ENCODE measurements at places on chromosomes 13 and 19.

DNA sequence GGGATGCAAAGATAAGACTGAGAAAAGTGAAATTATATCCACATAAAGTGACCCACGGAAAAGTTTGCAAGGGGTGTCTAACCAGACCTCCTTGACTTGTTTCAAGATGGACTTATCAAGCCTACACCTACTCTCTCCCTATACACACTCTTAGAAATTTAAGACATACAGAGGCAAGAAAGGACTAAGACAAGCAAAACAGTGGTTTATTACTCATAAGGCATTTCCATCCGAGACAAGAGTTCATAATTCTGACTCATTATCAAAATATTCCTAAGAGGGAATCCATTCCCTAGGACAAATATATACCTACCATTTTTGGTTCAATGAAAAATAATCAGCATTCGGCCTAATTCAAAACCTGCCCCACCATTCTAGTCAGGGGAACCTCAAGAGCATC is 232.6 kb upstream of the GPC6 start:
- DNase-seq, result no peak

DNA sequence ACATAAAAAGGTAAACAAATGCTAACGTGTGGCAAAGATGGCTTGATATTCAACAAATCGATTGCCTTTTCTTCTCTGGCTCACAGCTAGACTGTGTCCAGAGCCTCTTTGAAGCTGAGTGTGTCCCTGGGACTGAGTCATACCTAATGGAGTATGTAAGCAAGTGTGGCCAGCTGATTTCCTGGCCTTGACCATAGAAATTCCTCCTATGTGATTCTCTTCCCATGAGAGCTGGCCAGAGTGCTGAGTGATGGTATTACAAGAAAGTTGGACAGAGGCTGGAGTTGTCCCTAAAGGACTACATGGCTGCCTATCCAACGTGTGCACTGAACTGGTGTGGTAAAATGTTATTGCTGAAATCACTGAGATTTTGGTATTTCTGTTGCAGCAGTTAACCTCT is 320.1 kb upstream of the SLC10A2 start:
- DNase-seq, result no peak

DNA sequence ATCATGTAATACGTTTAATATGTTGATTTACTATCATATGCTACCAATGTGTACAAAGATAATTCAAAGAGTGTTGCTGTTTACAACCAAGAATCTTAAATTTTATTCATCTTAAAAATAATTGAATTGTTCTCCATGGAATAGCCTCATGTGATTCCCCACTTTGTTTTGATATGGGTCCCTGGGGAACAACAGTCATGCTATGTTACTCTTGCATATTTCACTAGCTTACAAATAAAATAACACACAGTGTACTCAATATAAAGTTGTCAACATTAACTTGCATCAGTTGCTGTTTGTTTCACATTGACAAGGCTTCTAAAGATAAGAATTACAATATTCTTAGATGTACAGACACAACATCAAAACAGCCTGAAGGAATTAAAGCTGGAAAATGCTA is 2.3 kb downstream of the ENOX1 start:
- no peak for DNase-seq

GRCh38 chr19:4988770-4989251 is 19.9 kb downstream of the KDM4B start:
- DNase-seq, result no peak

- no peak for DNase-seq
Measured at GRCh38 chr13:99565478-99566124, 64.3 kb downstream of the TM9SF2 start.

- no peak for DNase-seq
Measured at GRCh38 chr19:41928754-41929535, 696 bp upstream of the ERFL start.

GRCh38 chr19:14416817-14417231 is 2.3 kb downstream of the DDX39A start:
- DNase-seq, result no peak

GRCh38 chr19:58396691-58397532 is 1.5 kb downstream of the RNF225 start:
- no peak for DNase-seq

- DNase-seq, result no peak
Measured at GRCh38 chr19:37572203-37572602, 22.4 kb downstream of the ZNF571 start.

DNA sequence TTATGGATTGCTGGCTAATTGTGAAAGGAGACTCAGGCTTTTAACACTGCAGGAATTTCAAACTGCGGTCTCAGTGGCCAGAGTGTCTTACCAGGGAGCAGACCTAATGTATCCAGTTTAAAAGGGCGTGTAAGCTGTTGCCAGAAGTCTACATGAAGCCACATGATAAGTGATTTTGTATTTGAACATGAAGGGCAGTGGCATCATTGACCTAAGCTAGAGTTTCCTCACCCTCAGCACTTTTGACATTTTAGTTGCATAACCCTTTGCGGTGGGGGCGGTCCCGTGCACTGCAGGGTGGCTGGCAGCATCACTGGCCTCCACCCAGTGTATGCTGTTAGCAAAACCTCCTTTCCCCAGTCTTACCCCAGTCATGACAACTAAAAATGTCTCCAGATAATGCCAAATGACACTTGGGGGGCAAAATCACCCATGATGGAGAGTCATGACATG is 23.7 kb upstream of the GPR18 start:
- no peak for DNase-seq

DNA sequence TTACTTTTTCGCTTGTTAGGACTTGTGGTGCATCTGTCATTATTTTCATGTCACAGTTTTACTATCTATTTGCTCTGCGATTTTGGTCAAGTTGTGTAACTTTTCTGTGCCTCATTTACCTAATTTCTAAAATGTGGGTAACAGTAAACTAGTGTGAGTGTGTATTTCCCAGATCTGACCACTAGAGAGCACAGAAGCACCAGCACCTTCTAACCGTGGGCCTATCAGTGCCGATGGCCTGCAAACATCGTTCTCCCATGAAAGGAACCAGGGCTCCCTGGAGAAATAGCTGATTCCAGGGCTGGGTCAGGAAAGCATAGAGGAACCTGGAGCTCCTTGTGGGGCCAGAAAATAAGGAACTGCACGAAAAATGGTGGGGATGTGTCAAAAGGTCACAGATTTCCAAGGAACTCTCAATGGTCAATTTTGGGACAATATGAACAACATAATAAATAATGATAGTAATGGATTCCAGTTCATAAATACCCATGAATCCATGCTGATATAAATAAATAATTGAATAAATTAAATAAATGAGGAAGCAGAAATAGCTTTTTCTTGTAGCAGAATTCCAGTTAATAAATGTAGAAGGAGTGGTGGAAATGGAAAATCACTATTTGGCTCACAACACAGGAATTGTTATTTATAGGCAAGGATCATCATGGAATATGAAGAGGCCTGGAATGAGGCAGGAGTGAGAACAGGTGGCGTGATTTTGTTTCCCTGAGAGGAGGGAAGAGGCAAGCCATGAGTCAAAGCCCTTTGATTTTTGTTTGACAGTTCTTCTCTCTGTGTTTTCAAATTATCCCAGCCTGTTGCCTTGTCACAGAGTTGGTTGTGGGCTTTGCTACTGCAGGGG is 31.1 kb downstream of the CEACAM8 start:
- DNase-seq, result peak; percentile 4

DNA sequence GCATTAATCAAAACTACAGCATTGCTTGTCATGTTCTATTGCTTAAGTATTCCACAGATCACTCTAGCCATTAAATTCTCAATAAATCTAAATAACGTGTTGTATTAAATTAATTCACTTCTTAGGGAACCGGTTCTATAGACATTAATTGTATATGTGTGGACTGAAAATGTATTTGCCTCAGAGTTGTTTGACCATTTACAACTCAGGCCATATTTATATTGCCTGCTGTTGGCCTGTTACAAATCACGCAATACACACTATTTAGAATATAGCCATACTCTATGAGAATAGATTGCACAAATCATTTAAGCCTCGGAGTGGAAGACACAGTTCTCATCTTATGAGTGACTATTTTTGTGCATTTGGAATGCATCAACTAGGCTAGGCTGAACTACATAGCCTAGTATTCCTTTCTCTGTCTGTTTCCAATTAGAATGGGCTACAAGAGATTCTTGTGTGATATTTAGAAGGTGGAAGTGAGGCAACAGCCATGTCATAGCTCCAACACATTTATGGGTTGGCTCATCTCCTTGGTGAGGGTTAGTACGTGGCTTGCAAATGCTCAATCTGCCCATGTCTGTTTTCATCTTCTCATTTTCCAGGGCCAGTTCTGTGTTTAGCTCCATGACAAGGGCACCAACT is 1116.1 kb downstream of the PCDH9 start:
- DNase-seq, result no peak

- no peak for DNase-seq
Measured at GRCh38 chr13:49646688-49647087, 18.4 kb downstream of the ARL11 start.

DNA sequence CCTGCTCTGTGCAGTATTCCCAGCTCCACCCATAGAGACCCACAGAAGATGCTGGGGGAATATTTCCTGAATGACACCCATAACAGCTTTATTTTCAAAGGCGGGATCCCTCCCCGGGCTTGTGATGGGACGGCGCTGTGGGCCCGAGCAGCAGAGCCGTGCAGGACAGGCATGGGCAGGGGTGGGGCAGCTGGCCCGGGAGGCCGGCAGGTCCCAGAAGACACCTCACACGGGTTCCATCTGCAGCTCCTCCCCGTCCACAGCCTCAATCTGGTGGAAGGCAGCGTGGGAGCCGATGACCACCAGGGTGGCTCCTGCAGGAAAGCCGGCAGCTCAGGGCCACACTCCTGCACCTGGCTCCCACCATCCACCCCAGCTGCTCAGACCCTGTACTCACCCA is 2.5 kb downstream of the RABAC1 start:
- no peak for DNase-seq

DNA sequence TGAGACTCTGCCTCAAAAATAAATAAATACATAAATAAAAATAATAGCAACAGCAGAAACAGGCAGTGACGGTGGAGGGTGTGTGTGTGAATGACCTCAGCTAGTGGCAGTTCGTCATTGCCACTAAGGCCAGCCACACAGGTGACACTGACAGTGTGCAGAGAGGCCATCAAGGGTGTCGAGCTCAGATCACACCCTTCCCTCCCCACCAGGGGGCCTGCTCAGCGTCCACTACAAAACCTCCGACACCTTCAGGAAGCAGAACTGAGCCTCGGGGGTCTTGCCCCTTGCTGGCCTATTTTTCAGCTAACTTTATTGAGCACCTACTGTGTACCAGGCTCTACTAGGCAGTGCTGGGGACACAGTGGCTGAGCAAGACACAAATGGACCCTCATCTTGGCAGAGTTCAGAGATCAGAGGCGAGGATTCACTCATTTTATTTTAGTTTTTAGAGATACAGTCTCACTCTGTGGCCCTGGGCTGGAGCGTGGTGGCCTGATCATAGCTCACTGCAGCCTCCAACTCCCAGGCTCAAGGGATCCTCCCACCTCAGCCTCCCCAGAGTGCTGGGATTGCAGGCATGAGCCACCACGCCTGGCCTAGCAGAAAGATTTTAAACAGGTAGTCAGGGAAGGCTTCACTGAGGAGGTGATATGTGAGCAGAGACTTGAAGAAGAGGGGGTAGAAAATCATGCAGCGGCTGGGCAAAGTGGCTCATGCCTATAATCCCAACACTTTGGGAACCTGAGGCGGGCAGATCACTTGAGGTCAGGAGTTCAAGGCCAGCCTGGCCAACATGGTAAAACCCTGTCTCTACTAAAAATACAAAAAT is 30.3 kb upstream of the SEMA6B start:
- DNase-seq, result no peak

GRCh38 chr19:15330801-15331418 is 1.4 kb downstream of the BRD4 start:
- DNase-seq, result peak; percentile 77

GRCh38 chr19:10961073-10961860 is 437 bp downstream of the SMARCA4 start:
- no peak for DNase-seq

GRCh38 chr13:104057861-104058260 is 991.6 kb upstream of the SLC10A2 start:
- no peak for DNase-seq

DNA sequence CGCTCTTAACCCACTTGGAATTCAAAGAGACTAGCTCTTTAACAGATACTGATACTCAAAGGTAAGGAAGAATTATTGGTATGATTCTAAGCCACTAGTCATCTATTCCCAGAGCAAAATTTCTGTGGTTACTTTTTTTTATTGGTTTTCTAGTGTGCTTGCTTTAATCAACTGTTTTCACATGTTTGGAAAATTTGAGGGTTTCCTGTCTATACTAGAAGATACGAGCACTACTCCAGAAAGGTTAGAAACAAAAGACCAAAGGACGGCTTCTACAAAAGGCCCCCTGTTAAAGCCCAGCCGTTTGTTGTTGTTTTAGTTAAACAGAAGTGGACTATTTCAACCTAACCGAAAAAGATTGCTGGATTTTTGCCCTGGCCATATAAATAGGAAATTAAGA is 18.5 kb upstream of the LPAR6 start:
- no peak for DNase-seq

DNA sequence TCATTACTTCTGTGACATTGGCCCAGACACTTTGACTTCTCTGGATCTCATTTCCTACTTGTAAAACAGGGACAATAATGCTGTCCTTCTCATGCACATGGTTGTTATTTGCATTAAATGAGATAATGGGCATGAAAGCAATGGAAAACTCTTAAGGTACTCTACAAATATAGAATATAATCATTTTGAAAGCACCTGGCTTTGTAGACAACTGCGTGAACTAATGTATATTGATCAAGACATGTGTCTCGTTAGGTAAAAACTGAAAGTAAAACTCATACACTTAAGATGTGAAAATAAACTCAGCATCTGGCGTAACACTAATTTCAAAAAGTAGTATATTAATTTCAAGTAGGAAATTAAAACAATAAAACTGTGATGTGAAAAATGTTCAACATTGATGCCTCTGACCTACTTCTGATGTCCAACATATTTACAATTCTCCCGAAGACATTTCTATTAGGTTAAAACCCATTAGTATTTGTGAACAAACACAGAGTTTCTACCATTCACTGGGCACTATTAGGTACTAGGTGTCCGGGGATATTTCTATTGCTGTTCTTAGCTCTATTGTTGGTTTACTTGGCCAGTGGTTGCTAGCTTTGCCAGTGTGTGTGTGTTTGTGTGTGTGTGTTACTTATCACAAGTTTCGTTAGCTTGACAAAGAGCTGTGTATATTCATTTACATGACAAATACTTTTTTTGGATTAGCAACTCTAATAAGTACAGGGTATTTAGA is 220.5 kb downstream of the KCNRG start:
- DNase-seq, result no peak

DNA sequence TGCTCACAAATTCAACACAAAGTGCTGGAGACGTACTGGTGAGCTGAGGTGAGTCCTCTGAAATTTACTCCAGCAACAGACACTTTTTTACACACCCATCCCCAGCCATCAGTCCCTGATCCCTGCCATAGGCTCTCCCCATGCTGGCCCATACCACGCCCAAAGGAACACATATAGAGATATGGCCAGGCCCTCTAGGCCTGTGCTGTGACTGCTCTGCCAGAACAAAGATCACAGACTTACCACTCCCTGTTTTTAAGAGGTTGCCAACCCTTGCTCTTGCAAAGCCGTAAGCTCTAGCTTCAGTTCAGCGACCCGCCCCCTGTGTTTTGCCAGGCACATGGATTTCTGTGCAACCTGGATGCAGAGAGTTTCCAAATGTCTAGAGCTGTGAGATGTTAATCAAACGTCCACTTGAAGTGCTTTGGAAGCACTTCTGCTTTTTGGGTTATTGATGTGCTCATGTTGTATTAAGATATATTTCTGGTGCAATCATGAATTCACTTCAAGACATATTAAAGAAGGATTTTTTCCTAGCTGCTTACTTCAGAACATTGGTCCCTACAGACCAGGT is 59.7 kb downstream of the DLEU7 start:
- no peak for DNase-seq

GRCh38 chr19:44689290-44690130 is 9.4 kb upstream of the CEACAM16 start:
- peak; percentile 30 for DNase-seq

- DNase-seq, result no peak
Measured at GRCh38 chr19:36528921-36529518, 949 bp upstream of the ZNF260 start.

All from amniotic stem cell (primary cell).